Activated T-helper 1 cell treated with Interleukin-2 at 50 U/mL for 16 hours (primary cell): ENCODE measurements at places on chromosomes 1 and 21.

GRCh38 chr1:201905234-201905890, 16.7 kb downstream of the SHISA4 start:
- DNase-seq: no peak

DNA sequence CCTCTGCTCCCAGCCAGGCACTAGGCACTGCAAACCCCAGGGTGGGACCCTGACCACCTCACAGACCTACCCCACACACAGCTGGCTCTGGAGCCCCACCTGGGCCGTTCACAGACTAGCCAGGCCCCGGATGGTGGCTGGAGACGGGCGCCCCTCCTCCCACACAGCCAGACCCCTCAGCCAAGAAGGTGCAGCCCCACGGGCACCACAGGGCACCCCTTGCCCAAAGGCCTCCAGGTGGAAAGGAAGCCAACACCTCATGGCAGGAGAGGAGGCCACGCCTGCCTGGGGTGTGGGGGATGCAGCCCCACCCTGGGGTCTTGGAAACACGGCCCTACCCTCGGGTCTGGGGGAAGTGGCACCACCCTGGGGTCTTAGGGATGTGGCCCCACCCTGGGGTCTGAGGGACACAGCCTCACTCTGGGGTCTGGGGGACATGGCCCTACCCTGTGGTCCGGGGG, 44.6 kb downstream of the WNT9A start:
- no peak for DNase-seq

- DNase-seq: no peak
These were observed 167.2 kb downstream of the CYYR1 start for GRCh38 chr21:26405735-26406361.

- DNase-seq: no peak
These were observed 456 bp upstream of the SMYD2 start for GRCh38 chr1:214280386-214281020.

GRCh38 chr1:210940081-210940617, 193.8 kb downstream of the KCNH1 start:
- no peak for DNase-seq

GRCh38 chr1:32816676-32817158, 441 bp downstream of the YARS1 start:
- no peak for DNase-seq

DNA sequence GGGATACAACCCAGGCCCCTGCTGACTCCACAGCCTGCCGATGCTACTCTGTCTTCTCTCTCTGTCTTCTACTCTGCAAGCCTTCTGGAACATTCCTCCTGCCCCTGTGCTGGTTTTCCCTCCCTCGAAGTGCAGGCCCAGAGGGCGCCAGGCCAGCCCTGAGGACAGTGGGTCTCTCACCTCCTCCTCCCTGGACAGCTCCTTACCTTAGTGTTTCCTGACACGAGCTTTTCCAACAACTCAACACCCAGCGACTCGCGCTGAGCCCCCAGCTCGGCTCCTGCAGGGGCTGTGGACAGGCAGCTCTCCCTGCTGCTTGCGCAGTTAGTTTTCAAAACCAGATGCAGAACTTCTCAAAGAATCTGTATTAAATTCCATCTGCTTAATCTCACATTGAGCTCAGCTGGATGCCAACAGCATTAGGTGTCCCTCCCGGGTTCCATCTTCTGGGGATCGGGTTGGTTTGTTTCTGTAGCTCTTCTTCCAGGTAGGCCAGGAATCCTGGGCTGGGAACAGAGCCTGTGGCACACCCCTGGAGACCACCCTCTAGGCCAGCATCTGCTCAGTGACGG, 54.2 kb downstream of the PTPRU start:
- DNase-seq: no peak

- DNase-seq: no peak
These were observed 88.1 kb upstream of the RUNX3 start for GRCh38 chr1:25018110-25018735.

GRCh38 chr1:218164111-218164929, 120.8 kb upstream of the RRP15 start:
- DNase-seq: no peak

DNA sequence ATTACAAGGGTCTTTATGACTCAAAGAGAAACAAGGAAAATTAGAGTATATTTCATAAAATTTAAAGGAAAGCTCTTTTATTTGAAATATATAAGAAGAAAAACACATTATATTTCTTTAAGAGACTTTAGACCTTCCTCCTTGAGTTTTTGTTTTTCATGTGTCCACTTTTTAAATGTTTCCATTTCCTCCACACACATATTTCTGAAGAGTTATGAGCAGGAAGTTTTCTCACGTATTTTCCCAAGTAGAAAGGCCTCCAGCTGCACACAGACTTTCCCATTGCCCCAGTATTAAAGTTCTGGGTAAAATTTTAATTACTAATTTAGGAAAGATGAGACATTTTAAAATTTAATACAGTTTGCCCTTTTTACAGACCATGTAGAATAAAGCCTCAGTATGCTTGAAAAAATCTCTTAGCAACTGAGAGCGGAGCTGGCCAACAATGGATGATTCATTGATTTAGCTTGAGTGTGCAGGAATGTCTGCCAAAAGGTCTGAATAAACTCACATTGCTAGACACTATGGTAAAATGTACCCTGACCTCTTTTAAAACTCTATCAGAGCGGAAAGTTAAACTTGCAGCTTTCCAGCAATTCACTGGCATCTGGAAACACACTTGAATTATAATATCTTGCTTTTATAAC, 57.9 kb downstream of the DDAH1 start:
- no peak for DNase-seq

DNA sequence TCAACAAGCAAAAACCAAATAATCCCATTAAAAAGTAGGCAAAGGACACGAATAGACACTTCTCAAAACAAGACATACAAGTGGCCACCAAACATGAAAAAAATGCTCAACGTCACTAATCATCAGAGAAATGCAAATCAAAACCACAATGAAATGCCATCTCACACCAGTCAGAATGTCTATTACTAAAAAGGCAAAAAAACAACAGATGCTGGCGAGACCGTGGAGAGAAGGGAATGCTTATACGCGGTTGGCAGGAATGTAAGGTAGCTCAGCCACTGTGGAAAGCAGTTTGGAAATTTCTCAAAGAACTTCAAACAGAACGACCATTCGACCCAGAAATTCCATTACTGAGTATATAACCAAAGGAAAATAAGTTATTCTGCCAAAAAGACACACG, 145.1 kb upstream of the EDN2 start:
- DNase-seq: no peak

- DNase-seq: no peak
These were observed 2.6 kb upstream of the C1orf198 start for GRCh38 chr1:230870916-230871315.

- no peak for DNase-seq
These were observed 15.7 kb upstream of the PHC2 start for GRCh38 chr1:33446590-33446989.
